ENCODE measurements at places on chromosomes 13 and 19. TPM values are rescaled to one million over a fixed set of nuclear protein-coding genes. Genes with fewer than 3 reads are reported as not detected.
A peak's percentile ranks its signal among the peaks of the same experiment; 100 is the strongest.

DNA sequence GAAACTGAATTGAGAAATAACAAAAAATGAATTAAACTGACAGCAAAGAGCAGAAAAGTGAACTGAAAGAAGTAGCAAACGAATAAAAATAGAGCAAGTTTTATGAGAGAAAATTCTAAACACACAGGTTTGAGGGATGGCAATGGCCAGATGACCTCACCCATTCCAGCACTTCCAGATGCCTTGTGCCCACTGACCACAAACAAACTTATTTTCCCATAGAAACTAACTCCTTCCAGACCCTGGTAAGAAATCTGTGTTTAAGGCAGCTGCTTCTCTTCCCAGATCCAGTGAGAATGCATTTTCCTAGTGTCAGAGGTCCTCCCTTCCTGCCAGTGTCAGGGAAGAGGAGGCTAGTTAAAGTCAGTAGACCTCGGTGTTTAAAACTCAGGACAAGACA, 51.7 kb downstream of the RXFP2 start:
- DNase-seq, result no peak

DNA sequence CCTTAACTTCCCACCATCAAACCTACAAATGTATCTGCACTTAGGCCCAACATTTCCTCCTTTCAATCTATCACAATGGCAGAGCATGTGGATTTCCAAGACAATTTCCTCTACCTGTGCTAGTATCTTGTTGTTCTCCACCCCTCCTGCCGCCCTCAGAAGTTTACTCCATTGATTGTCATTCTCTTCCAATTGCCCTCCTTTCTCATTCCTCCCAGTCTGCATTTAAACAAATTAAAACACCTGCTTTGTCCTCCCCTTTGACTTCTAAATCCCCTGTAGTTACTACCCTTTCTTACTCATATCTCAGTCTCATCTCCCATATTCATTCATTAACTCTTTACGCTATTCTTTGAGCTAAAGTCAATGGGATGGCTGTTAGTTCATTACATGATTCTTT, 370.6 kb downstream of the DIAPH3 start:
- no peak for DNase-seq

GRCh38 chr13:39515224-39515714, 87.7 kb downstream of the LHFPL6 start:
- no peak for DNase-seq

ZNF177 gene
- 0.81 TPM for total RNA-seq

DNA sequence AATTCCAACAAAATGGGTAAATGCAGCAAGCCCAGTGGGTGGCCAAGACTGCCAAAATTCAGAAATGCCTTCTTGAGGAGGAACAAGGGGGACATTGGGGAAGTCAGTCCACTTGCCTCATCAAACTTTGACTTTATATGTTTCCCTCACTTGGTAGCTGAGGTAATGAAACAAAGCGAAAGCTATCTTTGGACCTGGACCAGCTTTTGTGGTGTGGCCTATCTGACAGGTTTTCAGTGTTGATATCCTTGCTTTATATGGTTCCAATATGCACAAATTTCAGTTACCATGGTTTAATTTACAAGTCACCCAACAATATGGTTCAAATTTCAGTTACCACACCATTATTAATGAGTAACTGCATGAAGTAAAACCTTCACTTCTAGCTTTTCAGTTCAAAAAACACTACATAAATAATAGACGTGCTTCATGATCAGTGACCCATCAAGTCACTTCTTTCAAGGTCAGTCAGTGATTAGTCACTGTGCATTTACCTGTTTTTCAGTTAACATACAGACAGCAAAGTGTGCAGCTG, 17.7 kb upstream of the POU4F1 start:
- DNase-seq, result no peak

C1QTNF9B gene
- not detected for total RNA-seq

GRCh38 chr13:56201834-56202233, 938.9 kb upstream of the PRR20A start:
- DNase-seq, result no peak

FUT1 gene
- 1.6 TPM for total RNA-seq

- no peak for DNase-seq
These were observed 125.0 kb upstream of the SOX1 start for GRCh38 chr13:111941845-111942447.

DCT gene
- total RNA-seq, result under 0.01 TPM

DNA sequence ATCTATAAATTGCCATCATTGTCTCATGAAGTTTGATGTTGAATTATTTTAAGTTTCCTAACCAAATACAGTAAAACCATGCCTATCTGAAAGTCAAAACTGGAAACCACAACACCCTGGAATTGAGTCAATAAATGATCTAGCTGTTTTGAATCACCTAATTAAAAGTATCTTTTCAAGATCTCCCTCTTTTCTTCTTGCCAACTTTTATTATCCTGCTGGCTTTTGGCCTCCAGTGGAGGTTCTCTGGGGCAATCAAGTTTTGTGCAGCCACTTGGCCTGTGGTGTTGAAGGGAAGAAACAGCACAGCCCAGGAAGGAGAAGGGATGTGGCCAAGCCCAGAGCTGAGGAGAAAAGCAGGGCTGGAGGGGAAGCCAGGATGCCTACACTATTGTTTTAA, 255.4 kb downstream of the COG6 start:
- DNase-seq, result no peak

GRCh38 chr19:43132696-43133095, 50.2 kb upstream of the PSG2 start:
- DNase-seq, result no peak

ITGBL1 gene
- total RNA-seq, result not detected

DNA sequence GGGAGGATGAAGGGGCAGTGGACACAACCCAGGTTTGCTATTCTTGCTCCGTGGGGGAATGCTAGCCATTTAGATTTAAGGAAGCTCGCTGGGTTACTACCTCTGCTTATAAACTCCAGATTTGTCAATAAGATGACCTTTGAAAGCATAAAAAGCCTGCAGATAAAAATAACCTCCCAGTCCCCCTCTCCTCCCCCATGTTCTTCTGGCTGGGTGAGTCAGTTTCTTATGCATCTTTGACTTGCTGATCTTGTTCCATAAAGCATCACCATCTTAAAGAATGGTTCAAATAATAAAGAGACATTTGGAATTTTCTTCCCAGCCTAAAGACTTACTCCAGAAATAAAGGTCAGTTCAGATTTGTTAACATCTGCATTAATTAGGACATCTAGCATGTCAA, 118.3 kb upstream of the RNF113B start:
- no peak for DNase-seq

- peak; percentile 21 for DNase-seq
These were observed 17.2 kb upstream of the RNF17 start for GRCh38 chr13:24746618-24747247.

FUT3 gene
- under 0.01 TPM for total RNA-seq

GRCh38 chr19:12774588-12775555, at the start of gene HOOK2:
Gene HOOK2 (minus strand): TSS chr19:12775552. CDS start chr19:12775449, 103 bp downstream.
- no peak for DNase-seq

- DNase-seq, result no peak
These were observed 20.4 kb downstream of the AMER2 start for GRCh38 chr13:25151626-25152195.

DNA sequence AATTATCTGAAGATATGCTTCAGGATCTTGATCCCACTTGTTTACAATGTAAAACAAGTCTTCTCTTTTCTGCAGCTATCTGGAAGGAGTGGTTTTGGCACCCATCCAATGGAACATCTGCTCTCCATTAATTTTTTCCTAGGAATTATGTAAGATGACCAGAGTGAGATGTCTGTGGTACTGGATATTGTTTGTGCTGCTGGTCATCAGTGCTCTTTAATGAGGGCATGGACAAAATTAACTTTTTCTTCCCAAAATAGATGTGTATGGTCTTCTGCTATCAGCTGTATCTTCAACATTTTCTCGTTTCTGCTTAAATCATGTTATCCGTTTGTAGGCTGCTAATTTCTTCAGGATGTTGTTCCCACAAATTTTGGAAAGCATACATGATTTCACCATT, 415.4 kb upstream of the KLHL1 start:
- no peak for DNase-seq

IFNL1 gene
- not detected for total RNA-seq

GRCh38 chr13:99282264-99283231, 24.4 kb upstream of the GPR18 start:
- no peak for DNase-seq

- no peak for DNase-seq
These were observed 2.1 kb upstream of the CDX2 start for GRCh38 chr13:27971236-27971645.

N4BP2L1 gene
- total RNA-seq, result 13.2 TPM

- no peak for DNase-seq
These were observed 57.9 kb upstream of the PCDH8 start for GRCh38 chr13:52906122-52906903.
